ENCODE measurements at places on chromosomes 5 and 9.

DNA sequence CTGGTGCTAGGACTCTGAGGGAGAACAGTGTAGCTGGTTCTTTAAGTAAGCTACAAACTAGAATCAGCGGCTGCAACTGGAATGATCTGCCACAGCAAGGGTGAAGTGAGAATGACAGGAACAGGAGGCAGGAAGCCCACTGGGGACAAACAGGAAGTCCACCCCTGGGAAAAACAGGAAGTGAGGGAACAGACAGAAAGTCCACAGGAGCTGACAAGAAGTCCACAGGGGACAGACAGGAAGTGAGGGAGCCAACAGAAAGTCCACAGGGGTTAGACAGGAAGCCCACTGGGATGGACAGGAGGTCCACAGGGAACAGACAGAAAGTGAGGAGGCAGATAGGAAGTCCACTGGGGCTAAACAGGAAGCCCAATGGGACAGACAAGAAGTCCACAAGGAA, 15.5 kb downstream of the ADAMTS16 start:
- no peak for DNase-seq

DNA sequence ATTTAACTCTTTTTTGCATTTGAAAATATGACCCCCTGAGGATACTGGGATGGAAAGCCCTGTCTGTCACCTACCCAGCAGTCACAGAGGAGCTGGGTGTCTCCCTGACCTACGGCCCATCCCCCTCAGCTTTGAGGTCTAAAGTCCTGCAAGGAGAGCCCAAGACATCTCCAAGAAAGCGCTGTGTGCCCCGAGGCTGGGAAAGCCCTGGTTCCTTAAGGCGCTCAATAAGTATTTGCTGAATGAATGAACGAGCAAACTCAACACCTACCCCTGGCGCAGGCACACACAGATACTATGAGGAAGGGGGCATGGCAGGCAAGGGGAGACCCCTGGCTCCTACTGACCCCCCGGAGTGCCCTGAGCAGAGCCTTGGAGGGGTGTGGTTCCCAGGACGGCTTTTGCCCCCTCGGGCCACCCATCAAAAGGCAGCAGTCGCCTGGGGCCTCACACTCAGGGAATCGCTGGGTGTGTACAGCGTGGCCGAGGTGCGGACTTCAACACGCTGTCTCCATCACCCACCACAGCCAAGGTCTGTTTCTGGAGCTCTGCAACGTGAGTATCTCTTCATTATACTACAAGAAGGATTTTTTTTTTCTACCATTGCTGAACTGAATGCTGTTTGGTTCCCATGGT, 211.6 kb downstream of the ERCC6L2 start:
- DNase-seq = no peak

GRCh38 chr5:43315263-43315662, 2.1 kb upstream of the HMGCS1 start:
- DNase-seq = no peak

GRCh38 chr5:141172381-141173204, at the start of gene PCDHB7:
Gene PCDHB7 (plus strand): TSS chr5:141172644. CDS start chr5:141172836, 192 bp downstream.
- DNase-seq = no peak

DNA sequence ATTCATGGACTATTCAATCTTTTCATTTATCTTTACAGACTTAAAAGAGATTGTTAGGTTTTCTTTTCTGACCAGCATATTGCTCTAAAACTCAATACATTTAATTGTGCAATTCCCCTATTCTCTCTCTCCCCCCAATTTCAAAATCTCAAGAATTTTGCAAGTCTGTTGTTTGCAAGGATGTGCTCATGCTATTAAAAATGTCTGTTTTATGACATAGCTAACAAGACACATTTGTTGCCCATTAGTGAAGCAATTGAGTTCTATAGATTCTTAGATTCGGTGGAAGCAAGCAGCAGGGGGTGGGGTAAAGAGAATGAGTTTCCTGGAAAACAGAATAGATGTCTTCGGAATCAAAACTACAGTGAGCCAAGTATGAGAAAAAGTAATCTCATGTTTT, 8.5 kb upstream of the CSNK1A1 start:
- peak; percentile 28 for DNase-seq

DNA sequence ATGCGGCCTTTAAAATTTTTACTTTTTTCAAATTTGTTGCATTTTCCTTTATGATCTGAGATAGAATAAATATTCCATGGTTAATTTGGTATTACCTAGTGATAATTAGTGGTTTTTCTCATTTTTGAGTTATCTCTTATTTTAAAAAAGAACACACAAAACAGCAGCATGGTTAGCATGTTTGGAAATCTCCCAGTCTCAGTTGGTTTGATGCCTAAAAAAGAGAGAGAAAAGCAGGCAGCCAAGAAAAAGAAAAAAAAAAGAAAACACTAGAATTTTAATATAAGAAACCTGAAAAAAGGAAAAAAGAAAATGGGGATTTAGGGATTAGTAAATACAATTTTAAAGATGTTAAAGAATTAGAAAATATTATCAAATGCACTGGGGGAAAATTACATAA, 15.3 kb downstream of the SUSD1 start:
- no peak for DNase-seq

GRCh38 chr5:143506836-143507552, 103.5 kb upstream of the NR3C1 start:
- DNase-seq = no peak

DNA sequence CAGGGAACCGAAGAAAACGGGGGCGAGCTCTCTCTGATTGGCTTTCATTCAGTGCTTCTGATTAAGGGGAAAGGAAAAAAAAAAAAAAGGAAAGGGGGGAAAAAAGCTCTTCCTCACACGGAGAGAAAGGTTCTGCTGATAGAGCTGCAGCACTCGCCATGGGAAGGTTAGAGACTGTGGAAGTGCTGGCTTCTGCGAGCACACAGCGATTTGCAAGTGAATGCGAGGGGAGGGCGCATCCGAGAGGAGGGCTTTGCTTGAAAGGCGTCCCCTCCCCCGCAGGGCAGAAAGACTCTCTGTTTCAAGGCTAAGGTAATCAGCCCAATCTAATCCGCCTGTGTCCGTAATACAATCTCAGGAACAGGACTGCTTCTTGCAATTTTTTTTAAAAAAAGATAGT, at the start of gene CDH10:
Gene CDH10 (minus strand): TSS at position 218 of the 400 bp plus-strand sequence. CDS start 51,488 bp downstream, outside the sequence.
- no peak for DNase-seq

DNA sequence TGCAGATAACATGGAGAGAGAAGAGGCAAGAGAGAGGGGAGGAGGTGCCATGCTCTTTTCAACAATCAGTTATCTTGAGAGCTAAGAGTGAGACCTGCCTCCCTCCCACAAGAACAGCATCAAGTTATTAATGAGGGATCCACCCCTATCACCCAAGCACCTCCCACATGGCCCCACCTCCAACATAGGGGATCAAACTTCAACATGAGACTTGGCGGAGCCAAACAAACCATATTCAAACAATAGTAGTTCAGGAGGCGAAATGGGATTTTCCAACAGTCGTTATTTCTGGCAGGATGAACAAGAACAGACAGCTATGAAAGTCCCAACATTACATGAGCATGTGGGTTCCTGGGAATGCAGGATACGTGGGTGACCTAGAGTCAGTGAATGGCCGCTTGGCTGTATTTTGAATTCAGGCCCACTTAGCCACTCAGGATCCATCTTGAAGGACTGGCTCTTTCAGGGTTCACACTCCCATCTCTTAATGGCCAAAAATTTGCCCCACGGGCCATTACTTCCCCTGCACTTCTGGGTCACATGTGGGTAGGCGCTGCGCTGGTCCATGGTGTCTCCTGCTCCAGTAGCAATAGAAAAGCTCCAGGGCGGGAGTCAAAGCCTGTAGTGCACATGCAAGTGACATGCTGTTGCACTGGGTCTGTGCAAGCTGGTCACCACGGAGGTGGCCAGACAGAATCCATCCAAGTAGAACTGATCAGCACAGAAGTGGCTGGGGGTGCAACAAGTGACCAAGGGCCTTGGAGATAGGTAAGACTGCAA, 7.1 kb upstream of the FAF2 start:
- DNase-seq = no peak

DNA sequence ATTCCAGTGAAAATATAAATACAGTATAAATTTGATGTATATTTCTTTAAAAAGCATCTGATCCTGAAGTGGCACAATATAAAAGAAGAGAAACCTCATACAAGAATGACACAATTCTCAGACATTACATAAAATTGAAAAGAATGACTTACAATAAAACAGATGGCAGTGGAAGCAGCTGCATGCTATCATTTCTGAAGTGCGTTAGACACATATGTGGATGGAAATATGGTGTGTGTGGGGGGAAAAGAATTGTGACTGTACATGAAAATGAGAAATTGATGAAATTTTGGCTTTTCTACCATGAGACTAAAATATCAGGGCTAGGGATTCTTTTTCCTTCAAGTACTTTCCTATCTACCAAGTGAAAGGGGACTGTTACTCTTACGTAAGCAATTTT, 45.9 kb upstream of the CDH18 start:
- DNase-seq = no peak

DNA sequence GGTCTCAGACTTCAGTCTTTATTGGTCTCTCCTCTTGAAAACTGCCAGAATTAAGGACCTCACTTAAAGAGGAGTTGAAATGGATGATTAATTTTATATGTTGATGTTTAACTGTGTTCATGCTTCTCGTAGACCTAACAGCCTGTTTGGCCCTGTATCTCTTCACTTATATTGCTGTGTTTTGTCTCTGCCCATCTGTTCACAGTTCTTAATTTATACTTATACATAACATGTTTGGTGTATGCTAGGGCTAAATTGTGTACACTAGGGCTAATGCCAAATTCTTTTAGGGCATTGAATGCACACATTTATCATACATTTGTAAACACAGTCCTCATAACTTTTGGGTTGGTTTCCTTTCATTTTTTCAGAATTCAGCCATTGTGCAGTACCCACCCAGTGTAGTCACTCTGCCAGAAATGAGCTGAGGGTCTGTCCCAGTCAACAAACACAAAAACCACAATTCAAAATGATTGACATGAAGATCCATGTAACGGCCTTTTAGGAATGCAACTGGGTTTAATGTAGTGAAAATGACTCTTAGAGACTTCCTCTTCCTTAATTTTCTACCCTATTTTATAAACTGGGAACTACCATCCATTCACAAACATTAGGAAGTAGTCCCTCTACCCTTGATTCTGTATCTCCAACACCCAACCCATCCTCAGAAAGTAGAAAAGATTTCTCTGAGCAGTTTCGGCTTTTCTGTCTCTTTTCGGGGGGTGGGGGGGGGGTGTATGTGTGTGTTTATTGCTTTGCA, 668.8 kb upstream of the KLF4 start:
- DNase-seq = no peak

All from inflammatory macrophage (primary cell).